ENCODE measurements at places on chromosomes 3 and 15.

GRCh38 chr3:76096036-76096435 is 310.7 kb upstream of the ZNF717 start:
- no peak for DNase-seq

GRCh38 chr3:154254527-154254926 is 69.8 kb downstream of the DHX36 start:
- no peak for DNase-seq

- peak; percentile 74 for DNase-seq
Measured at GRCh38 chr3:31533169-31534064, 692 bp downstream of the STT3B start.

DNA sequence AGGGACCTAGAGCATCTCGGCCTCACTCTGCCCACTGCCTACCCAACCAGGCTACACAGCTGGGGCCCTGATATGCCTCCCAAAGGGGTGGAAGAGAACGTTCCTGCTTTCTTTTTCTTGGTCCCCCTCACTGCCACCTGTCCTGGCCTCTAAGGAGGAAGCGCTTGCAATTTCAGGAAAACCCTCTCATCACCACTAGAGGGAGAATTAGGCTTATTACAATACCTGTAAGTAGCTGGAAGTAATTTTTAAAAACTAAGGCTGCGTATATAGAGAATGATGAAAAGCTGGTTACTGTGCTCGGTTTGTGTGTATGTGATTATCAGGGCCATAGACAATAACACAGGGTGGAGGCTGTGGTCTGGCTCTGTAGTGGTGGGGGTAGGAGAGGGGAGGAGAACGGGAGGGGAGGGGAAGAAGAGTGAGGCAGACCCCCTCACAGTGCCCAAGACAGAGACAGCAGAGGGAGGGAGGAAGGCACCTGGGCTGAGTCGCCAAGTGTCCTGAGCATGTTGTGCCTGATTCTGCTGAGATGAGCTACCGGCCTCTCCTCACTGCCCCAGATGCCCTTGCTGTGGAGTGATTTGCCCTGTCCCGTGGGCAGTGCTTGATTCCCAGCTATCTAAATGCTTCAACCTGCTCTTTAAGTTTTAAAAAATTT is 3.3 kb downstream of the GABRG3 start:
- DNase-seq: no peak

GRCh38 chr15:40892447-40893012 is 1.7 kb upstream of the VPS18 start:
- no peak for DNase-seq
